ENCODE measurements at places on chromosomes 4 and X. TPM values are rescaled to one million over a fixed set of nuclear protein-coding genes. Genes with fewer than 3 reads are reported as not detected.

DNA sequence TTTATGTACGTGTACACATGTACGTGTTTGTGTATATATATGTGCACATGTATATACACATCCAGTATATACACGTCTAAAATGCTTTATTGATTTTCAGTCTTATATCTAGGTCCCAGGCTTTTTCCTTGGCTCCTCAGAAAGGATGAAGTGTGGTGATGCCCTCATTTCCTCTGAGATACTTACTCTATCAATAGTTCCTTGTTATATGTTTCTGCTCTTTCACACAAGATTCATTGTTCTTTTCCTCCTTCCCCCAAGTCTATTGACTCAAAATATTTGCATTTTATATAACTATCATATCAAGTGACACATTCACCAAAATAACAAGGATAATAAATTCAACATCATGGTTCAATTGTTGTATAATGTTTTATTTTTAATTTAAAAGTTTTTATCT lies 359.2 kb downstream of the EPHA5 start:
- H3K4me3 ChIP-seq, result no peak overlapping the region
- no peaks in the 10 kb centered on the region for H3K27me3 ChIP-seq
- H3K36me3 ChIP-seq, result no peaks in the 10 kb centered on the region
- no peak for DNase-seq
- H3K27ac ChIP-seq, result no peak overlapping the region

- H3K4me1 ChIP-seq, result peaks cover 47% of the 10 kb centered on the region
- H3K27ac ChIP-seq, result no peak overlapping the region
- H3K4me3 ChIP-seq, result no peak overlapping the region
- no peak for DNase-seq
These were observed 38.6 kb downstream of the LNX1 start for GRCh38 chr4:53552711-53553110.

- peaks cover 7% of the 10 kb centered on the region for H3K36me3 ChIP-seq
- no peak for DNase-seq
- H3K27ac ChIP-seq, result no peak overlapping the region
- no peaks in the 10 kb centered on the region for H3K27me3 ChIP-seq
- H3K4me1 ChIP-seq, result peaks cover 4% of the 10 kb centered on the region
- no peak overlapping the region for H3K4me3 ChIP-seq
These were observed 189.9 kb downstream of the BMPR1B start for GRCh38 chr4:94947681-94948108.

DNA sequence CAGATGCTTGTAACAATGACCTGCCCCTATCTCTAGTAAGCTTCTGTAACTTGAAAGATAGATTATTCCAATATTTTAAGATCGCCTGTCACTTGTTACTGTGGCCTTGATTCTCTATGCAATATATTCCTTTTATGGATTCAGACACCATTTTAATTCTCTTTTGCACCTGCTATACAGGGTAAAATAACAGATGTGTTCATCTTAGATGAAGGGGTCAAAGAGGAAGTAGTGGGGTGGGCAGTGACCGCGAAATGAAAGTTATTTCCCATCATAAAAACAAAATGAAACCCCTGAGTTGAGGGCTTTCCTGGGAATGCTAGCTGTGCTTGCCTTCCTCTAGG lies 175.9 kb downstream of the TSPAN5 start:
- H3K36me3 ChIP-seq, result peaks cover 8% of the 10 kb centered on the region
- no peak overlapping the region for H3K4me3 ChIP-seq
- H3K27ac ChIP-seq, result no peak overlapping the region

GPR173 gene
- 8.5 TPM for total RNA-seq

DNA sequence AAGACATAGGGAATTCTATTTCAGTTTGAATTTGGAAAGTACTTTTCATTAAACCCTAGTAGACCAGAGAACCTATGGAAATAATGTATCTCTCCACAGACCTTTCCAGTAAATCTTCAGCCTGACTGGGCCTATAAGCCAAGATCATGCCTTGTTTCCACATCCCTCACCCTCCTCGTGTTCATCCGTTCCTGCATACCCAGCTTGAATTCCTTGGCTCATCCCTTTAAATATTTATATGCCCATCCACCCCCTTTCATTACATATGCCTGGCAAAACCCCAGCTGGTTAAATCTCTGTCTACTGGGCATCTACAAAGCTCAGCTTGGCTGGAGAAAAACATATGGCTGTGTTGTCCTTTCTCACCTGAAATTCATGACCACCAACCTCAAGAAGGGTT lies 32.4 kb downstream of the SLC2A9 start:
- H3K4me3 ChIP-seq, result no peak overlapping the region
- peaks cover 11% of the 10 kb centered on the region for H3K27me3 ChIP-seq
- DNase-seq, result no peak

- DNase-seq, result no peak
- no peaks in the 10 kb centered on the region for H3K4me1 ChIP-seq
These were observed 23.8 kb downstream of the COL25A1 start for GRCh38 chr4:109278594-109279031.

DNA sequence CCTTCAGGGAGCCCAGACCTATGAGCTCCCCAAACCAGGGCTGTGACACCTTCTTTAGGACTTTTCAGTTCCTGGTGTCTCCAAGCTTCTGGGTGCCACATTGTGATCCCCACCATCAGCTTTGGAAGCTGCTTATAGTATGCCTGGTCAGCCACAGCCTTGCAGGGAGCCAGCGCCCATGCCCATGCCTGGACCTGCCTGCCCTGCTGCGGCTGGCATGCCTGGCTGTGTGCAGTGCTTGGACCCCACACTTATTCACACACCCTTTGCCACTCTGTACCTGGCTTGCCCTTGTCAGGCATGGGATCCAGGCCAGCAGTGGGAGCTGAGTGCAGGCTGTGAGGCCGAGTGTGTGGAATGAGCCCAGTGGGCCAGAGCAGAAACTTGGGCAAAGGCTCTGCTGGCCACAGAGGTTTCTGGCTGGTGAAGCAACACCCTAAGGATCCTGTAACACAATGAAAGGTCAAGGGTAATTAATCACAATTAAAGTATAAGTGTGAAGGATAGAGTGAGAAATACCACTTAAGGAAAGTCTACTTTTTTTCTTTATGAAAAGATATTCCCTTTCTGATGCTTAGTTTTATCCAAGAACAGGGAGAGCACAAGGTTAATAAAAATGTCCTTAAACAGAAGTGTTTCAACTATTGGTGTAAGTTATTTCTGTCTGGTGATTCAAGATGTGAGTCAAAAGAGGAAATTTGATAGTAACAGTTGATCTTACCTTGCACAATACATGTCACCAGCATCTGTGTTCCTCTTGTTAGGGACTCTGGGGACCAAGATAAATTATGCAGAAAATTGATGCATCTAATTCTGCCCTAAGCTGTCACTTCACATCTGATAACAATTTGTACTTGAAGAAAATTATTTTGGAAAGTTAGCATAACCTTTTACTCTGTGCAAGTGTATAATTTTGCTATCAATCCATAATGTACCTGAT lies 161.8 kb downstream of the FAM47A start:
- H3K27ac ChIP-seq, result no peak overlapping the region
- no peak overlapping the region for H3K4me3 ChIP-seq
